ENCODE measurements at places on chromosomes 2 and 18.
A peak's percentile ranks its signal among the peaks of the same experiment; 100 is the strongest.

GRCh38 chr2:158664987-158665386 lies 130.1 kb upstream of the DAPL1 start:
- no peak for ATAC-seq

- ATAC-seq, result no peak
These were observed 294.5 kb downstream of the ZNF407 start for GRCh38 chr18:74892066-74892627.

GRCh38 chr2:99127981-99128380 lies 13.5 kb upstream of the C2orf15 start:
- no peak for ATAC-seq

- ATAC-seq, result peak; percentile 75
These were observed 6.9 kb downstream of the PRKD3 start for GRCh38 chr2:37317746-37318145.

DNA sequence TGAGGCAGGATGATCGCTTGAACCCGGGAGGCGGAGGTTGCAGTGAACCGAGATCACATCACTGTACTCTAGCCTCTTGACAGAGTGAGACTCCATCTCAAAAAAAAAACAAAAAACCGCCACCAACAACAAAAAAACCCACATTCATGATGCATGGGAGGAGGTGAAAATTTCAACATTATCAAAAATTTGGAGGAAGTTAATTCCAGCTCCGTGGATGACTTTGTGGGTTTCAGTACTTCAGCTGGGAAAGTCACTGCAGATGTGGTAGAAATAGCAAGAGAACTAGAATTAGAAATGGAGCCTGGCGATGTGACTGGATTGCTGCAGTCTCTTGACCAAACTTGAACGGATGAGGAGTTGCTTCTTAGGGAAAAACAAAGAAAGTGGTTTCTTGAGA lies 74.3 kb downstream of the PRKCE start:
- ATAC-seq, result no peak

- ATAC-seq, result no peak
These were observed 253.2 kb upstream of the RAB6C start for GRCh38 chr2:129726216-129726615.

GRCh38 chr18:75220551-75221355 lies 10.2 kb downstream of the TSHZ1 start:
- ATAC-seq, result no peak

- ATAC-seq, result peak; percentile 51
These were observed 5.8 kb upstream of the ABCB11 start for GRCh38 chr2:169036736-169037440.

GRCh38 chr2:96501471-96501874 lies 3.7 kb downstream of the NEURL3 start:
- peak; percentile 75 for ATAC-seq

DNA sequence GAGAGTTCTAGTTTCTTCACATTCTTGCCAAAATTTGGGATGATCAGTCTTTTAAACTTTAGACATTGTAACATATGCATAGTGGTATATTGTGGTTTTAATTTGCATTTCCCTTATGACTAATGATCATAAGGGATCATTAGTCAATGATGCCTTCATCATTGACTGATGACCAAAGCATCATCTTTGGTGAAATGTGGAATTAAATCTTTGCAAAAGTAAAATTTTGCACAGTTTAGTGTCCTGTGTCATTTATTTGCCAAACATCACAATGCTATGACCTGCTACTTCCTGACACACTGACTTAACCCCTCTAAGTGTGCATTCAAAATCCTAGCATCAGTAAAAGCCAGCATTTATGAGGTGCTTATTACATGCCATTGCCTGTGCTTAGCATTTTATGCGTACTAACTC lies 58.9 kb upstream of the SLC1A4 start:
- ATAC-seq, result no peak

GRCh38 chr18:49640741-49641140 lies 78.9 kb downstream of the LIPG start:
- no peak for ATAC-seq

DNA sequence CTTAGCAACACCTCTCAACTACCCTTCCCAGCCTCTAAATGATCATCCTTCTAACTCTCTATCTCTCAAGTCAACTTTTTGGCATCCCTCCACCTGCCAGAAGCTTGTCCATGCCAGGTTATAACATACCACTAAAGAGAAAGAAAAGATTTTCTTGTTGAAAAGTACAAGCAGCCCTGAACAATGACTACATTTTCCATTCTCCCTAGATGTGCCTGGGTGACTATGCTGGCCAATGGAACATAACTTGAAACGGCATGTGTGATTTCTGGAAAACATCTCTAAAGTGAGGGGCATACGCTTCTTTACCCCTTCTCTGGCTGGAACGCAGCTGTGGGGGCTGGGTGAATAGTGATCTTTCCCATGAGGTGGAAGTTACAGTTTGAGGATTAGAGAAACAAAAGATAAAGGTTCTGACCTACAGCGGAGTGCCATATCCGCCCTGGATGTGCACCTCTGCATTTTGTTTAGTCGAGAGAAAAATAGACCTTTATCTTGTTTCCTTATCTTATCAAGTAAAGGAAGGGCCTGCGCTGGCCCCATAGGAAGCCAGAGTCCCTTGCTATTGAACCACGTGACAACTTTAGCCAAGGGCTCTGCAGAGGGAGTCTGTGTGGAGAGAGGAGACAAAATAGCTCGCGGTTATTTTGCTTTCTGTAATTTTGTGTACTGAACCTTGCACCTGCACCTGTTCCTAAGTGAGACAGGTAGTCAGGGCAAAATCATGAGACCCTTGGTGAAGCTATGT lies 436.8 kb downstream of the TGIF1 start:
- no peak for ATAC-seq

DNA sequence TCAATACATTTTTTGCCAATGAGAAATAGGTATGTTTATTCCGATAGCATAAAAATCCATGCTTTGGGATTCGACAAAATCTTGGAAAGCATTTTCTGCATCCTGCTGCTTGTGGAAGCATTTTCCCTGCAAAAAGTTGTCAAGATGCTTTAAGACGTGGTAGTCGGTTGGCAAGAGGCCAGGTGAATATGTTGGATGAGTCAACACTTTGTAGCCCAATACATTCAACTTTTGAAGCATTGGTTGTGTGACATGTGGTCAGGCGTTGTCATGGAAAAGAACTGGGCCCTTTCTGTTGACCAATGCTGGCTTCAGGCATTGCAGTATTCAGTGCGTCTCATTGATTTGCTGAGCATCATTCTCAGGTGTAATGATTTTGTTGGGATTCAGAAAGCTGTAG lies 764.5 kb downstream of the TRIB2 start:
- ATAC-seq, result no peak

DNA sequence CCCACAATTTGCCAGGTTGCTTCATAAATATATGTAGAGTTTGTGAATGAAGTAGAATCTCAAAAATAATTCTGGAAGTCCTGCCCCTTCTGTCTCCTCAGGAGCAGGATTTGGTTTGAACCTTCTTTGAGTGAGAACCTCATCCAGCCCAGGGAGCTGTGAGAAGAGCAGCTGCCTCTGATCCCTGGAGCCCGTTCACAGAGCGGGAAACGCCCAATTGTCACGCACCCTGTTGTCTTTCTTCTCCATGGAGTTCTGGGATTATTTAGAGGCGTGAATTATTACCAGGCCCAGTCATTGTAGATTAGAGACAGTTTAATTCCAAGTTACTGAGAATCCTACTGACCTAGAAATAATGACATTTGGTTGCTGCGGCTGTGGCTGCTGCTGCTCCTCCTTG lies 66.1 kb downstream of the TPO start:
- no peak for ATAC-seq

Measured in activated T-helper 17 cell treated with anti-CD3 and anti-CD28 coated beads, Interleukin-2, amount 50 U/mL, for 72 hours (primary cell).